H7 (cell line): ENCODE measurements at places on chromosomes 13 and 19.

GRCh38 chr13:45466359-45466758, 1.6 kb downstream of the COG3 start:
- DNase-seq: no peak

DNA sequence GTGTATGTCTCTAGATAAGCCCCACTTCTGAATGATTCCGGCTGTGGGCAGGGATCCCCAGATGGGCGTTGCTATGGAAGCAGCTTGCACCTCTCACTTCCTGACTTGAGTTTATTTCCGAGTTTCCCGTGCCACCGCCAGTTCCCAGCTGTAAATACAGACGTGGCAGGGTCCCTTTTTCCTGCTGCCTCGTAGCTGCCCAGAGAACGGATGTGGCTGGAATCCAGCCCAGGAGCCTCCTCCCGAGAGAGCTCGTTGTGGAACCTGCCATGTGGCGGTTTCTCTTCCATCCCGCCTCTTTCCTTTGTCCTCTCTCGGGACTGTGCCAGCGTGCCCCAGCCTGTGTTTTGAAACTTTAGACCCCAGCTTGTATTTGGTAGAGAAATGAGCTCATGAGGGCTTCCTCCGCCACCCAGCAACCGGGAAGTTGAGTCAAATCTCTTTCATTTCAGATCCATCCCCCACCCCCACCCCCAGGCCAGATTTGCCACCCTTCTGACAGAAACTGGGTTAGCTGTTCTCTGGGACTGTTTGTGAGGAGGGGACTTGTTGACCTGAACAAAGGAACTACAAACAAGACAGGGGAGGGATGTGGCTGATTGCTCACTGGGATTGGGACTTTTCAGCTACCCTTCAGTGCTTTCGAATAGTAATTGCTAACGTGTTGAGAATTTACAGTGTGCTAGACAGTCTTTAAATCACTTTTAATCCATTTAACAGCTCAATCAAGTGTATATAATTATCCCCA, 96.6 kb downstream of the SIPA1L3 start:
- peak; percentile 51 for DNase-seq

DNA sequence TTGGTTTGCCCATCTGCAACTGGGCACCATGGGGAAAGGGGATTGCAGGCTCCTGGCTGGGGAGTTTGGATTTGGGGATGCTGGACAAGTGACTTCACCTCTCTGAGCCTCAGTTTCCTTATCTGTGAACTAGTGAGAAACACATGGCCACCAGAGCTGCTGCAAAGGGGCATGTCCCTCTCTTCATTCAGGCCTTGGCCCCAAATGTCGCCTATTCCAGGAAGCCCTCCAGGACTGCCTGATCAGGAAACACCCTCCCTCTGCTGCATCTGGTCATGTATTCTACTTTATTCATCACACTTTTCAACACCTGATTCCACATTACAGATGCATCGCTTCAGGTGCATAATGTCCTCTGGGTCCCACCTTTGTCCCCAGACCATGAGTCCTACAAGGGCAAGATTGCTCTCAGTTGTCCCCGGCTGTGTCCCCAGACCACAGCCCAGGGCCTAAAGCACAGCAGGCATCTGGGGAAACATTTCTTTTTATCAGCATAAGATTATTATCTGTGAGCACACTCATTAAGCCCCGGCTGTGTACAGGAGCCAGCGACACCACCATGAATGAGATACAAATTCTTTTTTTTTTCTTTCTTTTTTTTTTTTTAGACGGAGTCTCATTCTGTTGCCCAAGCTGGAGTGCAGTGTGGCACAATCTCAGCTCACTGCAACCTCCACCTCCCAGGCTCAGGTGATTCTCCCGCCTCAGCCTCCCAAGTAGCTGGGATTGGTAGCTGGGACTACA, 37.5 kb downstream of the ARRDC2 start:
- DNase-seq: no peak

DNA sequence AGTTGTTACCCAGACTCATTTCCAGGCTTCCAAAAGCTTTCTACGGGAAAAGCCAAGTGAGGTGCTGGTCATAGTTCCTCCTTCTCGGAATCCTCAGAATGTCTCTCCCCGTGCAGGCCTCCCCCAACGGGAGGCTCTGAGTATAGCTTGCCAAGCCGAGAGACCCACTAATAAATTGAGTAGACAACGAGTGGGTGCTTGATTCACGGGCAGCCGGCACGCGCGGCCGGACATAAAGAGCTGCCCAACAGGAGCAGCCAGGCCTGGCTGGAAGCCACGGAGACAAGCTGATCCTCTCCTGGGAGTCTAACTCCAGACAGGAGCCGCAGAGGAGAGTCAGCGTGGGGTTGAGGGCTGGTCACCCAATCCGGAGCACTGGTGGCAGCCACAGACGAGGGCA, 43.4 kb upstream of the MEDAG start:
- peak; percentile 61 for DNase-seq

DNA sequence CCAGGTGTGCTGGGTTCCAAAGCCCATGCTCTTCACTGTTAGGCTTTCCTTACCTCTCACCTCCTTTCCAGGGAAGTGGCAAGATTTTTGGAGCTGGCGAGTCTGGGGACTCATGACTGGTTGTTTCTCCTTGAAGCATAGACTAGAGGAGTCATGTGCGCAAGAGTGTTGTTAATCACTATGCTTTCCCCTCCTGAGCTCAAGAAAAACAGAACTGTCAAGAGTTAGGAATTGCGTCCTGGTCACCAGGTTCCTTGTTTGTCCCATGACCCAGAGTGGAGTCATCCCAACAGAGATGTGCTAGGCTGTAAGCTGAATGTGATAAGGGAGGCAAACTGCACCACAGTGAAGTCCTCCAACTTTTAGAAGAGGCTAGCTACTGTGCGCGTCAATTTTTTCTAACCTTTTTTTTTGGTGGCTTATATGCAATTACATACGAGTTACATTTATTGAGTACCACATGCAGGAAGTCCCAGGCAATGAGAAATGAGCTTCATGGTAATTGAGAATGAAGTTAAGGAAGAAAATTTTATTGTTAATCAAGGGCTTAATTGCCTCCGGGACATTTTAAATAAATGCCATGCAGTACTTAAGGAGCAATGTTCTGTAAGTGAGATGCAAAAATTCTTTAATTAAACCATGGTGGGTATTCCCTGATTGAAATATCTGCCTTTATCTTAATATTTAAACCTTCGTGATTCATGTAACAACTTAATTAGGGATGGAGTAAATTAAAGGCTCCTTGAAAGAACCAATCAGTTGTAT, 233.9 kb downstream of the ZIC5 start:
- no peak for DNase-seq

DNA sequence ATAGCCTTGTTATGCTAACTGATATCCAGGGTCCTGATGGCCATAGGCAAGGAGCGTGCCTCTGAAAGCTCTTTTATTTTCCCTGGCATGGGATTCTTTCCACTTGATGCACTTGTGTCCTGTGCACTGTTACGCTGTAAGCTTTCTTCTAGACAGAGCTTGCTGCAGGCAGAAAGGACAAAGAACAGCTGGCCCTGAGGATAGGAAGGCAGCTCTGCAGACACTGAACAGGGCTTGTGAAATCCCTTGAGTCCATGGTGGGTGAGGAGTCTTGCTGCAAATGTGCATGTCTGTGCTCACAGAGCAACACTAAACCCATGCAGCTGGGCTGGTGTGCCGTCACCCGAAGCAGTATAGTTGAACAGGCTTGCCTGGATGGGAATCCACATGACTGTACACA, 126.6 kb downstream of the AKAP11 start:
- DNase-seq: peak; percentile 8
